Stimulated activated CD8-positive, alpha-beta memory T cell treated with anti-CD3 and anti-CD28 coated beads, Interleukin-15, amount 100 ng/mL, for 24 hours (primary cell): ENCODE measurements at places on chromosomes 7 and 10.

DNA sequence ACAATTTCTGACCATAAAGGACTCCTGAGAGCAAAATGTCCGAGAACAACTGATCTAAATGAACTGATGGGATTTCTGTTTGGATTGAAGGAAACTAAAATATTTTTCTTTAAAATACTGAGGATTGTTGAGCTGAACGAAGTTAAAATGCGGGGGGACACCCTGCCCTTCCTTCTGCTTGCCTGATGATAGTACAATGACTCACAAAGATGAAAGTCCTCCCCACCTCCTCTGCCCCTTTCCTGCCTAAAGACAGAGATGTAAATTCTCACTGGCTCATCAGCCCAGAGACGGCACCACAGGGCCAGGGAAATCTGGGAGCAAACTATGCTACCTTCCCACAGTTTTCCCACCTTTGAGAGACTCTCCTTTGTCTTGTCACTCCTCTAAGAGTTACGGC is 180.6 kb downstream of the PHTF2 start:
- no peak for DNase-seq

GRCh38 chr10:88346144-88346977 is 236.8 kb downstream of the RNLS start:
- DNase-seq = no peak

- DNase-seq = no peak
These were observed 756.3 kb downstream of the REEP3 start for GRCh38 chr10:64277536-64277935.

- DNase-seq = no peak
These were observed 42.4 kb downstream of the REEP3 start for GRCh38 chr10:63563623-63564022.

- no peak for DNase-seq
These were observed 2.6 kb upstream of the HOXA9 start for GRCh38 chr7:27167916-27168264.

DNA sequence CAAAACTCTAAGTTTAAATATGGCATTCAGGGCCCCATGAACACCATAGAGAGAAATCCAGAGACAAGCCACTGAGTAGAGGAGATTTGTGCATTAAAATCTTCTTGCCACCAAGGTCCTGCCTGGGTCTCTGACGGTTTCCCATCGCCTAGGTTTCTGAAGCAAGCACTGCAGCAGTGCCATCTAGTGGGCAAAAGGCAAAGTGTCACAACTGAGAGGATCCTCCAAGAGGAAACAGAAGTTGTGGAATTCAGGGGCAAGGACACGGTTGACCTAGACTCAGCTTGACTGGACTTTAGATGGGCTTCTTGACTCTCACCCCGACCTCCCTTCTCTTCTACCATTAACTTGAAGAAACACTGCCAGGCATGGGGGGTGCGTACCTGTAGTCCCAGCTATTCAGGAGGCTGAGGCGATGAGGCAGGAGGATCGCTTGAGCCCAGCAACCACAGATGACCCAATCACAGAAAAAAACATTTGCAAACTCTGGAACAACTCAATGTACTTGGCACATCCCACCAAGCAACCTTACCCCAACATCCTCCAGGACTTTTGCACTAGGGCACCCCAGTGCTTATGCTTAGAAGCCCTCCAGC is 604.1 kb downstream of the GALNT17 start:
- DNase-seq = no peak

DNA sequence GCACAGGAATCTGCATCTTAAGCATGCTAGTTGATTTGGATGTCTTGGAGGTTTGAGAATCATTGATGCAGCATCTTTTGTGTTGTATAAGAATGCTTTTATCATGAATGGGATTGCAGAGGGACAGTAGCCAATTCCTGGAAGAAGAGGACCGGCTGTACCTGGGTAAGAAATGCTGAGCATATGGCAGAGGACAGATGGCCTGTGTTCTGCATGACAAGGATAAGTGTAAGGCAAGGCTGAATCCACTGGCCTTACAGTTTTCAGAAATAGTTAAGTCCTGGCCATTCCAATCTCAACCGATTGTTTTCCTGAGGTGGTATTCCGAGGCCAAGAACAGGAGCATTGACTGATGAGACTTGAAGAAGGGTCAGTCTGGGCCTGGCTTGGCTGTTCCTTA is 24.4 kb upstream of the KBTBD2 start:
- DNase-seq = no peak

DNA sequence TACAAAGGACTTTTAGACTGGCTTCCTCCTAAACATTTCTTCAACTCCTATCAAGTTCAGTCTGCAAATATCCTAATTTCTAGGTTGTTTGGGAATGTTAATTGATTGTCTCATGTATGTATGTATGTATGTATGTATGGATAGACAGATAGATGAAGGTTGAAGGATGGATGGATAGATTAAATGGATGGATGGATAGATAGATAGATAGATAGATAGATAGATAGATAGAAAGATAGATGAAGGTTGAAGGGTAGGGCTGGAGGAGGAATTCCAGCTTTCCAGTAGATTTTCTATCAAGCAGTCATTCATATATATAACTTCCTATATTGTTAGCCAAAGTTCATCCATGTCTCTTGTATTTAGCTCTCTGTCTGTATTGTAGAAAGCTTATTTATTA is 85.8 kb downstream of the KAT6B start:
- no peak for DNase-seq

DNA sequence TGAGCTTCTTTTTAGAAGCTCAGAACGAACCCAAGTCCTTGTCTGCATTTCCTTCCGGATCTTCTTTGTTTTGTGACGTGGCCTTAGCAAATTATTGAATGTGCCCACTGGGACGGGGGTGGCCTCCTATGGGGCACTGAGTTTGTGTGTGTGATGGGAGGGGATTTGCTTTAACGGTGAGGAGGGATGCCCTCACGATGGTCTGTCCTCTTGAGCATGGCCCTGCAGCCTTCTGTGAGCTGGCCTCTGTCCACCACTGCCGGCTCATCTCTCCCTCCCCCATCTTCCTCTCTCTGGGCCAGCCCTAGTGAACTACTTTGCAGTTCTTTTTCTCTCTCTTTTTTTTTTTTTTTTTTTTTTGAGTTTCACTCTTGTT is 62.9 kb upstream of the MKRN1 start:
- no peak for DNase-seq

DNA sequence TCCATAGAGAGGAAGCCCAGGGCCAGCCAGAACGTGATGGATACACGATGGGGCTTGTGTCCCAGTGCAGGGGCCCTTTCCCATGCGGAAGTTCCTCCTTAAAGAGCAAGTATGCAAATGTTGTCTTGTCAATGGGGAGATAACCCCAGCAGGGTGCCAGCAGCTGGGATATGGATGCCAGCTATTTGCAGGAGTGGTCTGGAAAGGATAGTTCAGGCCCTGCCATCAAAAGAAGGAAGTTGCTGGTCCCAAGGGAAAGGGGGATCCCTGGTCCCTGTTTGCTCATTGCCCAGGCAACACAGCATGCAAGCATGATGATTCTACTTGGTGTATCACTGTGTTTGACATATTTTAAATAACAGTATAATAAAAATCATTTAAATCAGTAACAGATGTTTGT is 73.1 kb upstream of the HECW1 start:
- DNase-seq = no peak

GRCh38 chr7:155922067-155922816 is 110.0 kb upstream of the SHH start:
- no peak for DNase-seq

GRCh38 chr7:44486693-44487092 is 3.8 kb downstream of the NUDCD3 start:
- no peak for DNase-seq

GRCh38 chr10:27660711-27661110 is 84.9 kb downstream of the MKX start:
- DNase-seq = no peak

- DNase-seq = no peak
These were observed 113.3 kb downstream of the EBF3 start for GRCh38 chr10:129850790-129851189.

DNA sequence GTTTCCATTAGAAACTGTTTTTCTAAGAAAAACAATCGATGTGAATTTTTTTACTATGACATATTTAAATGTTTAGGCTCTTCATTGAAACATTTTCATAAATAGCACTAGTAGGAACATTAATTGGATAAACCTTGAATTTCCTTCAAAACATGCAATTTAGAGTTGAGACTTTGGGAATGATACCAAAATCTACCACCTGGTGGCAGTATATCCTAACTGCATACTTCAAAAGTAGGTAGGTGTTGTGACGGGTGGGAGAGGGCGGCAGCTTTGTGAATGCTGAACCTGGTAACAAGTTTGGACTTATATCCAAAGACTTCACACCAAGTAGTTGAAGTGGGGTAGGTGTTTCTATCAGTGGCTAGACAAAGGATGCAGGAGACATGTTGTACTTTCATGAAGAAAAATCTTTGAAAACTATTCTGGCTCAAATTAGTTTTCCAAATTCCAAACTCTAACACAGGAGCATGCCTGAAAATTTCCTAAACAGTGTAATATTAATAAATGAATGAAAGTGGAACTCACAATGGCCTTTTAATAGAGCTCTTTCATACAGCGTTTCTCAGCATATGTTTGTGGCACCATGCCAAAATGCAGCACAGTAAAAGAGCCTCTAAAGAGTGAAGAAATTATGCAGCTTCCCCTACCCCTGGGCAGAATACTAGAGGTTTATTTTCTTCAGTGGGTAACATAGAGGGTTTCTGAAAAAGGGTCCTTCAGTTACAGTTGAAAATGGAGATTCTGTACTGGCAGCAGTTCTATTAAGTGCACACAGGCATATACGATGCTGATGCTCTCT is 201.0 kb upstream of the TPK1 start:
- no peak for DNase-seq
